ENCODE measurements at places on chromosomes 1 and 21.

DNA sequence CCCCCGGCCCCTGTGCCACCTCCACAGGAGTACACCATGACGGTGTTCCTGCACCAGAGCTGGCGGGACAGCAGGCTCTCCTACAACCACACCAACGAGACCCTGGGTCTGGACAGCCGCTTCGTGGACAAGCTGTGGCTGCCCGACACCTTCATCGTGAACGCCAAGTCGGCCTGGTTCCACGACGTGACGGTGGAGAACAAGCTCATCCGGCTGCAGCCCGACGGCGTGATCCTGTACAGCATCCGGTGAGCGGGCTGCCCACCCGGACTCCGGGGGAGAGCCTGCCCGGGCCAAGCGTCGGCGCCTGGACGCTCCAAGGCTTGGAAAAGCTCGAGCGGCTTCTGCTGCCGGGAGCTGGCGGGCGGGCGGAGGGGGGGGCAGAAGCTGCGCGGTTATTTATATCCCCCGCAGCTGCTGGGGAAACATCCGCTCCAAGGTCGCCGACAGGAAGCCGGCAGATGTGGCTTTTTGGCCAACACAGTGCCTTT, 6.4 kb downstream of the GABRD start:
- peak; percentile 65 for DNase-seq

DNA sequence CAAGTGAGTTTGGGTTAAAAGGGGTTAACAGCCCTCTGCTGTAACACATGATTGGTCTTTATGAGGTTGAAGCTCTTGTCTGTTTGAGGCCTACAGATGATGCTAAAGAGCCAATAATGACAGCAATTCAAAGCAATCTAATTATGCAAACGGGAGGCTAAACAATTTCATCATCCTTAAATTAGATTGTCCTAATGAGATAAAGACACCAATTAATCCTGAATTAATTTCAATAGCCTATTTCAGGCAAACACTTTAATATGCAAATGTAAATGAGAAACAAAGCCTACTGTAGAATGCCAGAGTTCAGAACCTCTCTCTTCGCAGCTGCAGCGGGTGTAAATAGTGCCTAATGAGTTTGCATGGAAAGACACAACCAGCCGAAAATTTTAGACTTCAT, 504.7 kb upstream of the PBX1 start:
- DNase-seq = no peak

DNA sequence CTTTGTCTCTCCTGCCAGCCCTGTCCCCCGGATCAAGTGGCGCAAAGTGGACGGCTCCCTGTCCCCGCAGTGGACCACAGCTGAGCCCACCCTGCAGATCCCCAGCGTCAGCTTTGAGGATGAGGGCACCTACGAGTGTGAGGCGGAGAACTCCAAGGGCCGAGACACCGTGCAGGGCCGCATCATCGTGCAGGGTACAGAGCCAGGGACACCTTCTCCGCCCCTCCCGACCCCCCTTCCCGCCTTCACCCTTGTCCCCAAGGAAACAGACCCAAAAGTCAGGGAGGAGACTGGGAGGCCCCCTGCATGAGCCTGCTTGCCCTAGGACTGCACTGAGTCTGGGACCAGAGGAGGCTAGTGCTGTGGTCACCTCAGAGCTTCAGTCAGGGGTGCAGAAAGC, 18.2 kb downstream of the CNTN2 start:
- DNase-seq = no peak

DNA sequence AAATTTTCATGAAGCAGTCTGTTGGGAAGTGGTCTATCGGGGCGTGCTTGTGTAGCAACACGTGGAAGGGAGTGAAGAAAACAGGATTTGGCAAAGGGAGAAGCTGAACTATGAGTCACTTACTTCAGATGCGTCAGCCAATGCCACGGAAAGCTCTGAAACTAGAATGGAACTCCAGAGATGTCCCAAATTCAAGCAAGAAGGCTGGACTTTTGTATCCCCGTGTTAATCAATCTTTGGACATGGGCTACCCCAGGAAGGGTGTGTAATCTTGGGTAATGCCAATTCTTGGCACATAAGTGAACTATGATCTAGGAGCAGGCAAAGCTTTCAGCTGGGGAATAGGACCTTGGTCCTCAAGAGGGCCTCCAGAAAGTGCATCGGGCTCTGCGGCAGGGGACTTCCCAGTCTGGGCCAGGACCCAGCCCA, 102.6 kb downstream of the ADSS2 start:
- DNase-seq = no peak

DNA sequence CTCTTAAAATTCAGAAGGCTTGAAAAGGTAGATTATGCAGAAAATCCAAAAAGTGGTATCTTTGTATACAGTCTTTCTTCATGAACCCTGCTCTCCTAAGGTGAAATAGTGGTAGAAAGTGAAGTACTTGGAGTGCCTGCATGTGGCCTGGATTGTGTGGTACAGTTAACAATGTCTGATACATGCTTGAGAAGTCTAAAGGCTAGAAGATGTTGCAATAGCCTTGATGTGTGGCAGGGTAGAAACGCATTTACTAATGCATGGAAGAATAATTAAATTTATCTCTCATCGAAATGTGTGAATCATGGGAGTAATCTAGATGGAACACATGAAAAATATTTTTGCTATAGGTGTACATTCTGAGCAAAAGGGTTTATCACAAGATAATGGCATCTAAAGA, 1632.3 kb upstream of the B3GALT2 start:
- no peak for DNase-seq

Measured in left hindlimb (tissue), 1 donor.